ENCODE measurements at places on chromosomes 3 and 15. TPM values are rescaled to one million over a fixed set of nuclear protein-coding genes. Genes with fewer than 3 reads are reported as not detected.

BUB1B gene
- 0.69 TPM for polyA plus RNA-seq

DLL4 gene
- 5.8 TPM for polyA plus RNA-seq

DNA sequence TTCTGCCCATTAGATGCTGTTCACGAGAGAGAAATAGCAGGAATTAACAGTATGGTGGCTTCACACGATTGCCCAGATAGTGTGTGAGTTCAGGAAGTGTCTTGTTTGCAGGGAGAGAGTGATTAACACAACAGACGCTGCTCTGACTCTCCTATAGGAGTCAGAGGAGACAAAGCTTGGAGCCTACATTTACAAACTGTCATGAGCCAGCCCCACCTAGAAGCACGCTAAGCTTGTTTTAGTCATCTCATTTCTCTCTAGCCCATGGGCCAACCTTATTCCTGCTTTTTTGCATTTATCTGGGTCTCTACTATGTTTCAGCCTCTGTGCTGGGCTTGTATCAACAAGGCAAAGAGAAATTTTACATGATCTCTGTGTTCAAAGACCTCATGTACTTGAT is 128.3 kb upstream of the BFSP2 start:
- no peak for DNase-seq

GRCh38 chr3:525415-525814 is 328.9 kb downstream of the CHL1 start:
- DNase-seq, result no peak

DNA sequence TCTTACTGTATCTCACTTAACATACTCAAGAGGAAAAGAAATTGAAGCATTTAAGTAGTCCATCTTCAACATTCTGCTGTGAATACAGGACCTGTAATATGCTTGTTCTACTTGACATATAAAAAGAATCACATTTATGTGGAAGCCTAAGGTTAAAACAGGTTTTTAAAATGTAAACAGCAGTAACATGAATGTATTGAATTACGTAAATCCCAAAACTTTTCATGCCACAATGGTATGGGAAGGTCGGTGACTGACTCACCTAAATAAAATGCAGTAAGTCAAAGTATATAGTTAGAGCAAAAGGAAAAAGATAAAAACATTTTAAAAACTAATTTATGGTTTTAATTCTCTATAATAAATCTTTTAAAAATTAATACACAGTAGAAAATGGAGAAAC is 115.7 kb upstream of the TJP1 start:
- DNase-seq, result no peak

GRCh38 chr3:58111513-58112184 is 99.1 kb downstream of the DNASE1L3 start:
- peak; percentile 86 for DNase-seq

DNA sequence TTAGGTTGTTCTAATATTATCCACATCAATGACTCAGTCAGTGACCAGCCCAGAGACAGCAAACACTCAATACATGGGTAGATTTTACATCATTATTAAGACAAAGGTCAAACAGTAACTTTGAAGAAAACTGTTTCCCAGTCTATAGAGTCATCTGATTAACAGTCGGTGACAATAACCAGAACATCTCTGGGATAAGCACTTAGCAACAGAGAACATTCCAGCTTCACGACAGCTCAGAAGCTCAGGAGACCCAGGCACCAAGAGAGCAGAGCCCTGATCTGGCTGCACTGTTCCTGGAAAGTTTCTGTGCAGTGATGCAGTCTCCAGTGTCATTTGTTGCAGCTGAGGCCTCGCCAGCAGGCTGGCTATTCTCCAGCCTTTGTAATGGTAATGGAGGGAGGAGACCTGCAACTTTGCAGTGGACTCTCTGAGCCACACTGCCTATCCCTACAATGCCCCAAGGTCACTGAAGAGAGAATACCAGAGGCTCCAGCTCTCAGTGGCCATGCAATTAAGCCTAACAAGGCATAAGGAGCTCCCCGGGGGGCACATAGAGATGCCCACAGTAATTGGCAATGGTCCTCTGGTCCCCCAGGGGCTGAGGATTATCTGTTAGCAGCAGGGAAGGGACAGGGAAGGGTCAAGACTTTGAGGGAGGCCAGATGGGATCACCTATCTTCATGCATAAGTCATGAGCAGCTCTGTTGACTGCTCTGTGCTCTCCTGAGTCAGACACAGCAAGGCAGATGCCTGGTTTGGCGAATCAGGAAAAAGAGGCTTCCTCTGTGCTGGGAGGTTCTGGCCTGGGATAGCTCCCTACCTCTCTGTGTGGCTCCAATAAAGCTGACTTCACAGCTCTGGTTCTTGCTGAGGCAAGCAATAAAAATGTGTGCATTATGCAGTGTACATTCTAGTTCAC is 163.6 kb downstream of the CTNNB1 start:
- DNase-seq, result no peak

DNA sequence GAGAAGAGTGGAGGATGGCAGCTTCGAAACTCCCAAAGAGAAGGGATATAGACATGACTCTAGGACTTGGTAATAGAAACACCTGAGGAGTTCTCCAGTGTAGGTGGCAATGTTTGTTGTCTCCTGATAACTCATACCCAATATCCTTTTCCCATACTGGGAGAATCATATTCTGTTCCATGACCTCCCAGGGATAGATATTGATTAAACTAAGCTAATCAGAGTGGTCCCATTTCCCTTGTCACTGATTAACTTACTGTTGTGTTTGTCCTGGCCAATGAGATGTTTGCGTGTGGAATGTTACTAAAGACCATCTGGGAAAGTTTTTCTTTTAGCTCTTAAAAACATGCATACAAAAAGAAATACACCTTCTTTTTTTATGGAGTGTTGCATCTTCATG is 85.6 kb downstream of the RPL22L1 start:
- no peak for DNase-seq

GRCh38 chr15:25846377-25846776 is 16.8 kb downstream of the ATP10A start:
- DNase-seq, result no peak

RTP1 gene
- polyA plus RNA-seq, result not detected

- peak; percentile 34 for DNase-seq
Observed at GRCh38 chr3:193317682-193318300, 60.8 kb downstream of the ATP13A5 start.

BLM gene
- polyA plus RNA-seq, result 1.1 TPM
